WTC11 (cell line): ENCODE measurements at places on chromosomes 7 and 10.

GRCh38 chr7:101133621-101134398, 6.9 kb downstream of the SERPINE1 start:
- DNase-seq = no peak

GRCh38 chr10:88922041-88922440, 30.5 kb downstream of the ACTA2 start:
- no peak for DNase-seq

GRCh38 chr10:130041451-130042371, 68.9 kb downstream of the C10orf143 start:
- no peak for DNase-seq

- DNase-seq = no peak
These were observed 11.6 kb downstream of the COL28A1 start for GRCh38 chr7:7524121-7524520.

GRCh38 chr10:96272316-96273280, 1.2 kb upstream of the BLNK start:
- no peak for DNase-seq

- no peak for DNase-seq
These were observed 24.0 kb downstream of the ZEB1 start for GRCh38 chr10:31343009-31343408.

GRCh38 chr10:15817409-15818046, 42.8 kb downstream of the MINDY3 start:
- DNase-seq = no peak

DNA sequence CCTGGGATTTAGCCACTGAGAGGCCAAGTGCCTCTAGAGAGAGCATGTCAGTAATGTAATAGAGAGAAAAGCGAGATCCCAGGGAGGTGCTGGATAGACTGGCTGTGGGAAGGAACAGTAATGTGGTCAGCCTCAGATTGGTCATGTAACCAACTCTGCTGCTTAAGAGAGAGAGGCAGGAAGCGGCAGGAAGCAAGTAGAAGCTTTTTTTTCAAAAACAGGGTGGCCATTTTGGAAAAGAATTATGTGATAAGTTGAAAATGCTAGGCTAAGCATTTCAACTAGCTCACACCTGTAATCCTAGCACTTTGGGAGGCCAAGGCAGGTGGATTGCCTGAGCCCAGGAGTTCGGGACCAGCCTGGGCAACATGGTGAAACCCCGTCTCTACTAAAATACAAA, 3.7 kb upstream of the PCOLCE start:
- no peak for DNase-seq

DNA sequence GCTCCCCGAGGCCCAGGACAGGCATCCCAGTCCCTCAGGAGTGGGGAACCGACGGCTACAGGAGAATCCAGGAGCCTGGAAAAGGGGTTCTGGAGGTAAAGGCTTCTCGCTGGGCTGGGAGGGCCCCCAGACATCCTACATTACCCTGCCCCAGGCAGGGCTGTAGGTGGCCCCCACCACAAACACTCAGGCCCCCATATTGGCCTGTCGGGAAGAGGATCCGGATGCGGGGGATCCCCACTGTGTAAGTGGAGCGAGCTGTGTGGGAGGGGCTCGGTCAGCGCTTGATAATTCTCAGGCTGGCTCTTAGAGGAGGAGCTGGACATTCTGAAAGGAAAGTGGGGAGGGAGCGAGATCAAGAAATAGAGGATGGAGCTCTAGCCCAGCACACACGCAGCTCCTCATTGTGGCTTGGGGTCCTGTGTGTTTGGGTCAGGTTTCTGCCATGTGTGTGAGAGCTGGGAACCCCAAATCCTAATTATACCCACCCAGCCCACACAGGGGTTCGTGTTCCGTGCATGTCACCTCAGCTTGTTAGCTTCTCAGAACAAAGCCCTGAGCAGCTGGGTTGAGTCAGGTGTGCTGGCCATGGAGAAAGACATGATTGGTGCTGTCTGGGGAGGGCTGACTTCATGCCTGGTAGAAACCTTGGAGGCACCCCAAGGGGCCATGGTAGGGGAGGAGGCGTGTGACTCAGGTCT, 49.4 kb downstream of the ZNF467 start:
- no peak for DNase-seq

GRCh38 chr7:81676105-81676811, 93.6 kb downstream of the HGF start:
- DNase-seq = no peak

DNA sequence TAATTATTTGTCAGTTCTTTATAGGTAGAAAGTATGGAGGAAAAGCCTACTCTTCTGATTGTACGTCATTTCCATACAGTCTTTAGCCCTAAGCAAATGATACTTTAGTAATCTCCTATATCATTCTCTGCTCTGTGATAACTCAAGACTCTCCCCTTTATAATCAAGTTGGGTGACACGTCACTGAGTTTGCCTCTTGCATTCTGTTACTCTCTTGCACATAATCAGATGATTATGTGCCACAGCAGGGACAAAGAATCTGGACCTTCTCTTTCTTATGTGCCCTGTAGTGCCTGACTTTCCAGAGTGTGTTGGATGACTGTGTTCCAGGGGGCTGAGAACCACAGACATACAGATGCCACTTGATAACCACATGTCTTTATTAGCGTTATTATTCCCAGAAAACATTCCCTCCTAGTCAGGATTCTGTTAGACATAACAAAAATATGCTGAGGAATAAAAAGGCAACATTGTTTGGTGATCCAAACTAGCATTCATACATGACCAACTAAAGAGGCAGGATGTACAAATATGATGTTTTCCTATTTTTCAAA, 116.4 kb upstream of the HGF start:
- no peak for DNase-seq

DNA sequence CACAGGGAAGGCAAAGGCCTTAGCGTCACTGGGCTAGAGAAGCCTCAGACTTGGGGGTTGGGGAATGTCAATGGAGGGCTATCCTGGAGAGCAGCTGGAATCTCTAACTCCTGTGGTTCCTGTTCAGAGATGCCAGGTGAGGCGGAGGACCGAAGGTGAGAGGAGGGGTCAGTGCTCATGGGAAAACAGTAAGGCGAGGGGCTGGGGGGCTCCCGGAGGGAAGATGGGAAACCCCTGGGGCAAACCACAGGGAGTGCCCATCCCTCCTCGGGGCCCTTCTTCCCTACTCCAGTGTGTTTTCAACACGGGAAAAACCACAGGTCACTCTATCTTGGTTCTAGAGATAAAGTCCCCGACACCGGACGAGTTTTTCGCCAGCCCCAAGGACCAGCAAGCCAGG, 3.3 kb downstream of the LRCH4 start:
- DNase-seq = no peak

DNA sequence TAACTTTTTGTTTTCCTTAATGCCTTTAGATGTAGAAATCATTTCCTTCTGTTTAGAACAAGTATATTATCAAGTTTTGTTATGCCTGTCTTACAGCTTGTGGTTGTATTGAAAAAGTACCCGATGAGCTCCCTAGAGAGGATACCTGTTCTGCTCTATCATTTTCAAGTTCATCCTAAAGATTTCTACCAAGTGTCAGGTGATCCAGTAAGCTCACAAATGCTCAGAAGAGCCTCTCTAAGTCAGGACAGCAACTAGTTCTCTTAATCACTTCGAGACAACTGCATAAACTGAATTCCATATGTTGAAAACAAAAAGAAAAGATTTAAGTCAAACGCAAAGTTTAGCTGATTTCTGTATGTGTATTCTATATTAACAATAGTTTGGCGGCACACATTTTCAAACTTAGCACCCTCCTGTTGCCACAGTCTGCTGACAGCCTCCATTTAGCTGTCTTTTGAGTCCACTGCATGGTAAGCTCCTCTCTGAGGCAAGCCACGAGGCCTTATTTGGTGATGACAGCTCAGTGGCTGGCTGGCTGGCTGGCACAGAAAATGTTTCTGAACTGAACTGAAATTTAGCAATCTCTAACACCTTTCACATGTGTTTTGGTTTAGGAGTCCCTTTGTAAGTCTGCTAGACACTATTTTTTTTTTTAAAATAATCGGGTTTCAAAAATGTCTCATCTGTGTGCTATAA, 59.4 kb downstream of the SEMA3C start:
- DNase-seq = no peak

DNA sequence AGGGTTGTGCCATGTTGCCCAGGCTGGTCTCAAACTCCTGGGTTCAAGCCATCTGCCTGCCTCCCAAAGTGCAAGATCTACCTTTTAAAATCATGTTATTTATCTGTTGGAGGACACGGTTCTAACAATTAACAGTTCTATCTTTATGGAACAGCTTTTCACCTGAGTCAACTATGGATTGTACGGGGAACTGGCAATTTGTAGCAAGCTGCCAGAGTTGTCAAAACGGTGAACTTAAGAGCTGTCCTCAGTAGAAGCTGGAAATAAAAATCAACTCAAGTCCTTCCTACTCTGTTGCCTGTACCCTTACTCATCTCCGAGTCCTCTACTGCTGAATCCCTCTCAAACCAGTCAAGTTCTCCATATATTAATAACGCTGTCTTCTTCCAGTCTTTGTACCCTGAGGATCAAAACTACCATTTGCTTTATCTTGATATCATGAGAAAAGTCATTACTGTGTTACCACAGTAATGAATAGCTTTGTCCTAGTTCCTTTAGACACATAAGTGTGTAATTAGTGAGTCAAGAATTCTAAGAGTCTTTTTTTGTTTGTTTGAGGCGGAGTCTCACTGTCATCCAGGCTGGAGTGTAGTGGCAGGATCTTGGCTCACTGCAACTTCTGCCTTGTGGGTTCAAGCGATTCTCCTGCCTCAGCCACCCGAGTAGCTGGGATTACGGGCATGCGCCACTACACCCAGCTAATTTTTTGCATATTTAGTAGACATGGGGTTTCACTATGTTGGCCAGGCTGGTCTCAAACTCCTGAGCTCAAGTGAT, 28.2 kb downstream of the HBP1 start:
- DNase-seq = no peak

DNA sequence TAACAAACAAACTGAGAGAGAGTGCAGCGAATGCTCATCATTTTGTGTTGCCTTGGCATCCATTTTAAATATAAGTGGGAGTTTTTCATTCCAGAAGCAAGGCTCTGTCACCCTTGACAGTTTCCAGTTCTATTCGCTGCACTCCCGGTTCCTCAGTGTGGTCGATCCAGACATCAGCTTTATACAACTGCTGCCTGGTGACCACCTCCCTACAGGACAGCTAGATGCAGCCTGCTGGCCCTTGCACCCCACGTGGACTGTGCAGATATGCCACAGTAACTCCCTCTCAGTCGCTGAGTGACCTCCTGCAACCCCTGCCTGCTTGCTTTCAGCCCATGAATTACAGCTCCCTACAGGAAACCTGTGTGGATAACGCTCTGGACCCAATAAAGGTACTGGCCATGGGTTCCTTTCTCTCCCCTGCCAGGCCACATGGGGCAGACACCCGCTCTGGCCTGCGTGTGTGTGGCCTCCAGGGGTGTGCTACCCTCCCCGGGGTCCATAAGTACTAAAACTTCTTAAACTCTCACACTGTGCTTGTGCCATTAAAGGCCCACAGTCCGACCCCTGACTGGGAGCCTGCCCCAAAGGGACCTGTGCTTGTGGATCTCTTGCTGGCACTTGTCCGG, 23.6 kb downstream of the BEND7 start:
- DNase-seq = no peak

GRCh38 chr7:138837627-138838026, 39.6 kb upstream of the ATP6V0A4 start:
- DNase-seq = no peak

DNA sequence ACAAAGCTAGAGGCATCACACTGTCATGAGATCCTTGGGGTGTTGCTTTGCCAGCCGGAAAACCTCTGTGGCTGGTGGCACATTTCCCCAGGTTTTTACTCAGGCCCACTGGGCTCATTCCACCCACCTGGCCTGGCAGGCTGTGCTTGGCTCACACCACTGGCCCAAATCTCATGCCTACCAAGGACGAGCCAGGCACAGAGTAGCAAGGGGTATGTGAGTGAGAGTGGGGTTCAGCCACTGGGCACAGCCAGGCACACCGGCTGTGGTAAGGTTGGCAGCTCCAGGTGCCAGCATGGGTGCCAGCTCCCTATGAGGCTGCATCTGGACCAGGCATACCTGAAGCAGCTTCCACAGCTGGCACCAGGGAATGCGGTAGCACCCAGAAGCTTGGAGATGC, 21.4 kb downstream of the STEAP1 start:
- DNase-seq = no peak

DNA sequence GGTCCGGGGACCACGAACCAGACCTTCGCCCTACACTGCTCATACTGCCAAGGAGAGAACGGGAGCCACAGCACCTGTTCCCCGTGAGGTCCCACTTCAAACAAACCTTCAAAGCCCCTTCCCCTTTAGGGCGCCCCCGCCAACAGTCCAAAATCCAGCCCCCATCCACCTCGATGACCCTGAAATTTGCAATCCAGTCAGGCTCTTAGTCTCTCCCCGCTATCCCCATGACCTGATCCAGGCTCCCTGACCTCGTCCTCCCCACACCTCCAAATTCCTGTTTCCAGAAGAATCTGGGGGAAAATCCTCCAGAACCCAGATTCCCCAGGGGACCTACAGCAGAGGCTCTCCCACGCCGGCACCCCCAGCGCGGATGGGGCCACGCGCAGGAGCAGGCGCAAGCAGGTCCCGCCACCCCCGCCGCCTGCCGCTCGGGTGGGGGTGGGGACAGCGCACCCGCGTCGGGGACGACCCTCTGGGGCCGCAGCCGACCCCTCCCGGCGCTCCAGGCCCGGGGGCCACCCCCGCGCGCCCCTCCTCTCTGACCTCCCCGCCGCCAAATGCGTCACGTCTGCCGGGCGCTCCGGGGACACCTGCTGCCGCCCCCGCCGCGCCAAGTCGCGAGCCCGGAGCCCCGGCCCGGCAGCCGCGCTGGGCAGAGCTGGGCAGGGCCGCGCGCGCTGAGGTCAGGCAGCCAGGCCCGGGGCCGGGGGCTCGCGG, 753 bp downstream of the CAMK2B start:
- no peak for DNase-seq

DNA sequence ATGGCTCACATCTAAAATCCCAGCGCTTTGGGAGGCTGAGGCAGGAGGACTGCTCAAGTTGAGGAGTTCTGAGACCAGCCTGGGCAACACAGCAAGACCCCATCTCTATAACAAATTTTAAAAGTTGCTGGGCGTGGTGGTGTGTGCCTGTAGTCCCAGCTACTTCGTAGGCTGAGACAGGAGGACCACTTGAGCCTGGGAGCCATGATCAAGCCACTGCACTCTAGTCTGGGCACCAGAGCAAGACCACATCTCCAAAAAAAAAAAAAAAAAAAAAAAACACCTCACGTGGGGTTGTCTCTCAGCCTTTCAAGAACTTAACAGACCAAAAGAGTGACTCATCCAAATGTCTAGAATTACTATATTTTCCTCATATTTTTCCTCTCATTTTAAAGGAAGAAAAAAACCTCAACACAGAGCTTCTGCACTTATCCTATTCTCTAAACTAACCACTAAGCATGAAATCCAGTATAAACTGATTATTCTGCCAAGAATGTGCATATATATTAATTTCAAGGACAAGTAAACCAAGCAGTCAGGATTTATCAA, 46.3 kb downstream of the CUL2 start:
- no peak for DNase-seq

DNA sequence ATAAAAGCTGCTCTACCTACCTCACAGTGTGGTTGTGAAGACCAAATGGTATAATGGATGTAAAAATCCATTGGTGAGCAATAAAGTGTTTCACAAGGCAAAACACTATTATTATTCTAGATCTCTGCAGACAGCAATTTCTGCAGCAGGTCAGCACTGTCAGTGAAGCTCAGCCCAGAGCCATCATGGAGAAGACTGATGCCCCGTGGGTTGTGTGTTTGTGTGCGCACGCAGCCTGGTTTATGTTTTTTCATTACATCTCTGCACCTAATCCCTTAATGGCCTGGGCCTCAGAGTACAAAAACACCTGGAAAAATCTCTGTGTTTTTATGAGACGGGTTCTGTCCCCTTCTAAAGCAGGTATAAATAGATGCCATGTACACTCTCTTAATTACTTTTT, 64.2 kb downstream of the PARP12 start:
- DNase-seq = no peak

- no peak for DNase-seq
These were observed 474.0 kb upstream of the NRP1 start for GRCh38 chr10:33808475-33808874.
